GM13977 (cell line): ENCODE measurements at places on chromosomes 6 and 20.

DNA sequence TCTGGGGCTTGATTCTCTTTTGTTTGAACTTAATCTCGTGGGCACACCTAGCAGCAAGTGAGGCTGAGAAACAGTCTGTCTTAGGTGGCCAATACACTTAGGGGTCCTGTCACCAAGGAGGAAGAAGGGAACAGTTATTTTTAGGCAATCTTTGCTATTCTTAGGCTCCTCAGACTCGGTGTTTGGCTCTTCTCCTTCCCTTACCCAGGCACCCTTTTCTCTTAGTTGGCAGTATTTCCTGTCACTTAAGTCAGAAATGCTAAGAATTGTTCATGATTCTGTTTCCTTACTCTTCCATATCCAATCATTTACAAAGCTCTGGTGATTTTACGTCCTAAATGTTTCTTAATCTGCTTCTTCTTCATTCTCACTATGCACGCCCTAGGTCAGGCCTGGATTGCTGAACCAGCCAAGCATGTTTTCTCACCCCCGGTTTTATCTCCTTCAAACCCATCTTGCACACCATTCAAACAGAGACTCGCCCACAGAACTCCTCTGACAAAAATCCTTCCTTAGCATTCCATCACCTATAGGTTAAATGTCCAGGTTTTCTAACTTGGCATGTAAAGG is 45.2 kb upstream of the TMEM217 start:
- DNase-seq = no peak

GRCh38 chr20:51379601-51380341 is 162.7 kb downstream of the NFATC2 start:
- no peak for DNase-seq

- DNase-seq = no peak
These were observed 657.5 kb downstream of the GRIK2 start for GRCh38 chr6:102051001-102051400.

GRCh38 chr6:137745321-137745720 is 121.7 kb upstream of the TNFAIP3 start:
- DNase-seq = no peak

DNA sequence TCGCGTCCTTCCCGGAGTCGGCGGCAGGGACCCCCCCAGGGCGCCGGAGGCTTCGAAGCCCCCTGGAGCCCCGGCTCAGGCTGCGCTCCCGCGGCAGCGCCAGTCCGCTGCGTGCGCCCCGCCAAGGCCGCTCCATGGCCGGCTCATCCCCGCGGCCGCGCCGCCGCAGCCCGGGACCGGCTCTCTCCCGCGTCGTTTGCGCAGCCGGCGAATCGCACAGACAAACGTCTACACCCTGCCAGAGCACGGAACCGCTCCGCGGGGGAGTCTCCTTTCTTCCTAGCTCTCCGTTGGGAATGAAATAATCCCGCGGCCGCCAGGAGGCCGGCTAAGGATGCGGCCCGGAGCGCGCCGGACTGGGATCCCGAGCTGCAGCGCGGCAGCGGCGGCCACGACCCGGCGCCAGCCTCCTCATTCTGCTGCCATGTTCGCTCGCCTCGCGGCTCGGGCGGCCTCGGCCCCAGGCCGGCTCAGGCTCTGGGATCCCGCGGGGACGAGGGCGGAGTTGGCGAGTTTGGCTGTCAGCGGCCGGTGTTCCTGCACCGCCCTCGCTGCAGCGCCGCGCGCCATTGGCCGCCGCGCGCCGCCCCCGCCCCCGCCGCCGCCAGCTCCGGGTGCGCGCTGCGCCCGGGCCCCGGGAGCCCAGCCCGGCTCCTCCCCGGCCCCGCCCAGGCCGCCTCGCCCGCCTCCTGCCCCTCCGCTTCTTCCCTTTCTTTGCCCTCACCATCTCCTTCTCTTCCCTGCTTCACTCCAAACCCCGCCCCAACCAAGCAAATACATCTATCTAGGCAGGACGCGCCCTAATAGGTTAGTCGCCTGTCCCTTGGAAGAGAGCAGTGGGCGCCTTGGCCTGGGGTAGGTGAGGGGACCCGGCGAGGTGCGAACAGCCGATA is at the start of gene GFOD1:
Gene GFOD1, minus strand, starts transcription at position 479 of the 893 bp plus-strand sequence. CDS start 710 bp downstream, outside the sequence.
- DNase-seq = peak; percentile 96

DNA sequence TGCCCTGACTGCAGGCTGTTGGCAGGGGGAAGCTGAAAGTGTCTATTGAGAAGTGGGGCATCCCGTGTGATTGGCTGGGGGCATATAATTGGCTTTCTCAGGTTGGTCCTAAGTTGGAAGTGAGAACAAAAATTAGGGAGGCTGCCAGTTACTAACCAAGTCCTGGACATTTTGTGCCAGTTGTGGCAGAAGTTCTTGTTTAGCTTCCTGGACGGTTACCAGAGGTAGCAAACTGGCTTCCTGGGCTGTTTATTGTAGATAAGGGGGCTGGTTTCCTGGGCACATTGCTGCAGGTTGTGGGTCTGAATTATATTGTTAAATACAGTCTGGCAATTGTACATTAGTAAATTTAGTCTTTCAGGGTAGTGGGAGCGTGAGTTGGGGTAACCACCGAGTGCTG is 50.6 kb upstream of the SLC2A12 start:
- DNase-seq = no peak

GRCh38 chr20:40676491-40677269 is 12.4 kb downstream of the MAFB start:
- no peak for DNase-seq

DNA sequence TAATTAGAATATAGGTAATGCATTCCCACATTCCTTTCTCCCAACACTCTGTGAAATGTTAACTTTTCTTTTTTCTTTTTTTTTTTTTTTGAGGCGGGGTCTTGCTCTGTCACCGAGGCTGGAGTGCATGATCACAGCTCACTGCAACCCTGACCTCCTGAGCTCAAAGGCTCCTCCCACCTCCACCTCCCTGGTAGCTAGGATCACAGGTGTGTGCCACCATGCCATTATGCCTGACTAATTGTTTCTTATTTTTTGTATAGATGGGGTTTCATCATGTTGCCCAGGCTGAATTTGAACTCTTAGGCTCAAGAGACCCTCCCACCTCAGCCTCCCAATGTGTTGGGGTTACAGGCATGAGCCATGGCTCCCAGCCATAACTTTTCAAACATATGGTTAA is 135.7 kb upstream of the SHLD1 start:
- DNase-seq = no peak

DNA sequence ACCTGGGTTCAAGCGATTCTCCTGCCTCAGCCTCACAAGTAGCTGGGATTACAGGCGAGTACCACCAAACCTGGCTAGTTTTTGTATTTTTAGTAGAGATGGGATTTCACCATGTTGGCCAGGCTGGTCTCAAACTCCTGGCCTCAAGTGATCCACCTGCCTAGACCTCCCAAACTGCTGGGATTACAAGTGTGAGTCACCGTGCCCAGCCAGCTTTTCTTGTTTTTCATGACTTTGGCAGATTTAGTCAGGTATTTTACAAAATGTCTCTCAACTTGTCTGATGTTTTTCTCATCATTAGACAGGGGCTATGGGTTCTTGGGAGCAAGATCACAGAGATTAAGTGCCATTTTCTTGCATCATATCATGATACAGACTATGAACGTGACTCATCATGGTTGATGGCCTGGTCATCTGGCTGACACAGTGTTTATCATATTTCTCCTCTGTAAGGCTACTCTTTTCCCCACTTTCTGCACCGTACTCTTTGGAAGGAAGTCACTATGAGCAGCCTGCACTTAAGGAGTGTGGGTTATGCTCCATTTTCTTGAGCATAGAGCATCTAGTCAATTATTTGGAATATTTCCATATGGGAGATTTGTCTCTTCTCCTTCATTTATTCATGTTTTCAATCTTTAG is 67.8 kb downstream of the RNF182 start:
- no peak for DNase-seq

DNA sequence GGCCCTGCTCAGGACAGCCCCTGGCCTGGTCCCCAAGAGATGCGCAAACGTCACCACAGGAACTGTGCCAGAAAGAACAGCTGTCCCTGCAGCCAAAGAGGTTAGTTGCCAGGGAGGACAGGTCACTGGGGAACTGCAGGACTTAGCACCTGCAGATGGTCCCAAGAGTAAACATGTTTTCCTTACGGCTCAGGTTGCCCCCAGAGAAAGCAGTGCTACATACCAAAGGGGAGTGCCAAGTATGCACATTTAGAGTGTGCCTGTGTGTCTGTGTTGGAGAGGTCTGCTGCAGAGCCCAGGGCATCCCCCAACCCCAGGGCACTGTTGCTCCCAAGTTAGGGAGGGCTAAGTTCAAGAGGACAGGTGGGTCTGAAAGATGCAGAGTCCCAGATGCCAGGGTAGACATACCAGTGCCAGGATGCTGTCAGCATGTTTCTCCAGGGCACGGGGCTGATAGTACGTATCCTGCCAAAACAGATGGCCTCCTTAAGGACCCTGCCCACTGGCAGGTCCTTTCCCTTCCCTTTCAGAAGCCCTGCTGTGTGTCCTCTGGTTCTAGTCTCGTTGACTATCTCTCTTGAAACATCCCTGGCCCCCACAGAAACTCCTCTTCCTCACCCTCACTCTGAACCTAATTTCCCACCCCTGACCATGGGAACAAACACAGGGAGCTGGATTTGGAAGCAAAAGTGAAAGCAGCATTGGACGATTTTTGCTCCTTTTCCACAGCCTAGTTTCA is 1.3 kb downstream of the ABHD16A start:
- no peak for DNase-seq

DNA sequence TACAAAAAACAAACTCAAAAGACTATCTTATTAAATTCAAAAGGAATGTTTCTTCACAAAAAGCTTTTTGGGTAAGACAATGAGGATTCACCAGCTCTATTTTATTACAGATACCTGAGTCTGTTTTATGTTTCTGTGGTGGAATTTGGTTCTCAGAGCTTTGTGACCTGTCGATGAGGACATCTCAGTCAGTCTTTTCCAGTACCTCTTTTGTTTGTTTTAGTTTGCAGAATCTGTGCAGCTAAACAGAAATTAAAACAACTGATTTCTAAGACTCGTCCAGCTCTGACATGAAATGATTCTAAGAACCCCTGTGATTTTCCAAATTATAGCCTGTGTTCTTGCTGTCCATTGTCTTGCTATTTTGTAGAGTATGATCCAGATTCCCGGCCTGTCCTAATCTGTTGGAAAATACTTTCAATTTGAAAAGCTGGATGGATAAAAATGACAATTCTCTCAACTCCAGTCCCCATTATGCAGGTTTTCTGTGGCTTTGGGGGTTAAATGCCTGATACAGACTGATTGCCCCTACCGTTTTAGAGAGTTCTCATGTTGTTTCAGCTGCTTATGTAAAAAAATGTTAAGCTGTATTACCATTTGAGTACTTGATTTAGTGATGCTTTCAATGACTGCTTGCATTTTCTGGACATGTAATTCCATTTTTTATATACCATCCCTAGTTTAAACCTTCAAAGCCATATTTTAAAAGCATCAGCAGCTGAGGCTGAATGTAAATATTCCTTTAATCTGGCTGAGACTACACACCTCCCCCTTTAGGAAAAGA is 94.2 kb upstream of the TAB2 start:
- DNase-seq = no peak

DNA sequence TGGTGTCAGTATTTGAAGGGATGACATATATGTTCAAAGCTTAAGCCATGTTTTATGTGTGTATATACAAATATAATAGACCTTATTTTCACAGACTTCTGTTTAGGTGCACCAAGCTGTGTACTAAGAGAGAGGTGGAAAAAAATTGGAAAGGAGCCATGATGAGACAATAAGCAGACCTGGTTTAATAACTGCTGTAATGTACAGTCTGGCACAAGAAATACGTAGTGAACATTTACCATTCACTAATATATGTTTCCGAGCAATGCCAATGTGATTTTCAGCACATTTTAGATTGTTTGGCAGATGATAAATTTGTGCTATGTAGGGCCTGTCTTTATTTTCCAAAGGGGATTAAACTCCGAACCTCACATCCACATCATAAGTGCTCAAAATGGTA is 116.3 kb downstream of the KHDC1L start:
- no peak for DNase-seq

GRCh38 chr6:137740967-137741761 is 125.9 kb upstream of the TNFAIP3 start:
- no peak for DNase-seq

- DNase-seq = no peak
These were observed 188.8 kb upstream of the TBX18 start for GRCh38 chr6:84953111-84953755.
